ENCODE measurements at places on chromosomes 7 and 10.
A peak's percentile ranks its signal among the peaks of the same experiment; 100 is the strongest.

DNA sequence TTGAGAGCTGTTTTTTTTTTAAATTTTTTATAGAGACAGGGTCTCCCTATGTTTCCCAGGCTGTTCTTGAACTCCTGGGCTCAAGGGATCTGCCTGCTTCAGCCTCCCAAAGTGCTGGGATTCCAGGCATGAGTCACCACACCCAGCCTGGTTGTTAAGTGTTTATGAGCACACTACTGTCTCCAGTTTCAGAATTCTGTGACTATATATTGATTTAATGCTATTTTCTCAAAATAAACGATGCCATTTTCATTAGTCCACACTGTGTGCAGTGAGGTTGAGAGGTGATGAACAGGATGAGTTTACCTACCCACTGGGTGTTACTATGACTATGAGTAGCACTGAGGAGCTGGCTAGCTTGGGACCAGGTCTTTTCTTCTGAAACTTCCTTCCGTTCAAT, 110.9 kb upstream of the FAM180A start:
- DNase-seq, result no peak

DNA sequence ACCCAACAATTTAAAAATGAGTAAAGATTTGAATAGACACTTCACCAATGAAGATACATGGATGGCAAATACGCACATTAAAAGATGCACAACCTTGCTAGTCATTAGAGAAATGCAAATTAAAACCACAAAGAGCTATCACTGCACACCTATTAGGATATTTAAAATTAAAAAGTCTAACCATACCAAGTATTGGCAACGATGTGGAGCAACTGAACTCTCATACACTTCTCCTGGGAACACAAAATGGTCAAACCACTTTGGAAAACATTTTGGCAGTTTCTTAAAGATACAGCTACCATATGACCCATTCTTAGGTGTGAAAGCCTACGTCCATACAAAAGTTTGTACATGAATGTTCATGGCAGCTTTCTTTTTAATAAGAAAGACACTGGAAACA, 36.1 kb downstream of the DCLRE1C start:
- DNase-seq, result no peak

GRCh38 chr7:106978425-106979420, 65.8 kb upstream of the PRKAR2B start:
- no peak for DNase-seq

GRCh38 chr7:80481196-80481884, 30.5 kb downstream of the GNAT3 start:
- DNase-seq, result no peak

DNA sequence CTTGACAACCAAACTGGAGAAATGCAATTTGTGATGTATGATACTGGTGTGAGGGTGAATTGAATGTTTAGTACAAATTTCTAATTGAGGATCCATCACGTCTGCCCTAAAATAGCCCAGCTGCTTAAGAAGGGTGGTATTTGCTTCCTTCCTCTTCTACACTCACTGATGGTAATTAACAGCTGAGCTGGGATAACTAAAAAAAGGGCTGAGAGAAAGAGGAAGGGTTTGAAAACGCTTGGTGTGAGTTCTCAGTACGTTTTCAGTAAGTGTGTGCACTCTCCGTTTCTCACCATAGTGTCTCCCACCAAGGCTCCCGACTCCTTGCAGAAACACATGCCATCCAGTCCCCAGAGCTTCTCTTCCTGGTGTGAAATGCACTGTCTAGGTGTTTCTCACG, 54.3 kb downstream of the MAP3K8 start:
- no peak for DNase-seq

GRCh38 chr10:125093199-125093973, 67.0 kb downstream of the CTBP2 start:
- no peak for DNase-seq

- no peak for DNase-seq
These were observed 53.8 kb downstream of the TAX1BP1 start for GRCh38 chr7:27793780-27794179.

- no peak for DNase-seq
These were observed 44.0 kb downstream of the ADK start for GRCh38 chr10:74194999-74195398.

- DNase-seq, result no peak
These were observed 60.5 kb downstream of the RSU1 start for GRCh38 chr10:16756561-16757221.

DNA sequence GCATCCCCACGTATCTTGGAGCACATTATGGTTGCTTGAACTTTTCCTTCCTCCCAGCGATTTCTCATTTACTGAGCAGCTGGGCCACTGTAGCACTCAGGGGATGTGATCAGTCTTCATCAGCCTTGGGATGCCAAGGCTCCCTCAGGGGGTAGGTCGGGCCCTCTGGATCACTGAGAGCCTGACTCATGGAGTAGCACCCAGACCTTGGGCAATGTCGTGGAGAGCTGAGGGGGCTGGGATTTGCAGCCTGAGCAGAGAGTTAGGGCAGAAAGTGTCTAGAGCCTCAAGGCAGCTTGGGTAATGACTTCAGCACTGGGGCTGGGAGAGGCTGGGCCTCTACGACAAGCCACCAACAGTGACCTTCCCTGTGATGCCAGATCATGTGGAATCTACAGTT, 86.5 kb upstream of the CXCL12 start:
- no peak for DNase-seq

DNA sequence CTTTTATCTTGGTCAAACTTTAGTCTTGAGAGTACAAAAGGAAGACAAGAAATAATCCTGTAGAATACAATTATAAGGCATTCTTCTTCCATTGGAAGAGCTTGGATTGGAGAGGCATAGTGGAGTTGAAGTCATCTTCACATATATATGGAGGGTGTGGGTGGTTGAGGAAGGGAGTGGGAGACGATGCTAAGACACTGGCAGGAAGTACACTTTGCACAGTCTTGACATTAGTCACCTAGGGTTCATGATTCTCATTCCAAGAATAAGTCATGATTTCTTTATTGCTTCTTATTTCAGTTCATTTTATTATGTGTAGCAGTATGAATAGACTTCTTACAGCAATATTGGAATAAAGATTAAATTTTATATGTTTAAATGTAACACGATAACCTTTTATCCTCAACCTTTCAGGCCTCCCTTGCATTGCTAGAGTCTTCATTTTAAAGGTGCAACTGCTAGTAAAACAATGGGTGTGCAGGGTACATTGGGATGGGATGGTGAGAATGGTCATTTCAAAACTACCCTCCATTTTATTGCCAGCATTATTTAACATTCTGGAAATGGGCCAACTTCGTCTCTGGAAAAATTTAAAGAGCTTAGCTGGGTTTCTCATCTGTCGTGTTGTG, 12.3 kb upstream of the SLC26A3 start:
- no peak for DNase-seq

GRCh38 chr10:44908936-44909630, 2.1 kb upstream of the TMEM72 start:
- peak; percentile 60 for DNase-seq

GRCh38 chr10:103666087-103666761, 172.7 kb downstream of the NEURL1 start:
- DNase-seq, result peak; percentile 57

GRCh38 chr7:36021917-36022550, 131.0 kb upstream of the EEPD1 start:
- no peak for DNase-seq

DNA sequence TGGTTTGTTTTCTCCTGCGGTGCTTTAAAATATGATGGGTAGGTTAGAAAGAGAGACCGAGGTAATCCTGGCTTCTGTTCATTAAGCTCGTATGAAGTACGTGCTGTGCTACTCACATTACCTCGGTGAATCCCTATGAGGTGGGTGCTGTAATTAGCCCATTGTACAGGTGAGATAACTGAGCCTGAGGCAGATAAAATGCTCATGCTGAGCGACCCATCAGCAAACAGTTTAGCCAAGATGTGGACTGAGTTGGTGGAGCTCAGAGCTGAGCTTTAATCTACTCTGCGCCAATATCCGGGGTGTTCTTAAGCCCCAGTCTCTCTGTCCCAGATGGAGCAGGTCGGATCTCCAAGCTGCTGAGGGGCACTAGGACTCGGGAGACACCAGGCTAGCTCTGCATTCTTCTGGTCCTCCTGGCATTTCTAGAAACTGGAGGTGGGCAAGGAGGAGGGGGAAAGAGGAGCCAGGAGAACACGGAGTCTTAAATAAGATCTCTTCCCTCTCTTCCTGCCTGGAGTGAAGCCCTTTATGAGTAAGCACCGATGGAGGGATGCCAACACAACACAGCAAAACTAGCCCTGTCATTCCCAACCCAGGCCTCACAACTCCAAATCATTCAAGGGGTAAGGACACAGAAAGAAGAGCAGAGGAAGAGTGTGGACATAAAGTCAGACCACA, 458.5 kb downstream of the KCNMA1 start:
- peak; percentile 21 for DNase-seq

- no peak for DNase-seq
These were observed 82.7 kb upstream of the PDZD8 start for GRCh38 chr10:117457932-117458331.

DNA sequence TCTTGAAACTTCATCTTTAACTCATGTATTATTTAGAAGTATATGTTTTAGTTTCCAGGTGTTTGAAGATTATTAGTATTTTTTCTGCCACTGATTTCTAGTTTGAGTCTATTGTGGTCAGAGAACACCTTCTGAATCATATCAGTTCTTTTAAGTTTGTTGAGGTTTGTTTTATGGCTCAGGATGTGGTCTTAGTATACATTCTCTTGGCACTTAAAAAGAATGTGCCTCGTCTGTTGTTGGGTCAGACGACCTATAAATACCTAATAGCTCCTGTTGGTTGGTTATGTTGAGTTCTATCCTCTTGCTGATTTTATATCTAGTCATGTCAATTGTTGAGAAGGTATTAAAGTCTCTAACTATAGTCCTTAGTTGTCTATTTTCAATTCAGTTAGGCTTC, 15.9 kb downstream of the TDRD1 start:
- DNase-seq, result no peak

GRCh38 chr10:78687626-78688025, 381.1 kb upstream of the ZMIZ1 start:
- no peak for DNase-seq

DNA sequence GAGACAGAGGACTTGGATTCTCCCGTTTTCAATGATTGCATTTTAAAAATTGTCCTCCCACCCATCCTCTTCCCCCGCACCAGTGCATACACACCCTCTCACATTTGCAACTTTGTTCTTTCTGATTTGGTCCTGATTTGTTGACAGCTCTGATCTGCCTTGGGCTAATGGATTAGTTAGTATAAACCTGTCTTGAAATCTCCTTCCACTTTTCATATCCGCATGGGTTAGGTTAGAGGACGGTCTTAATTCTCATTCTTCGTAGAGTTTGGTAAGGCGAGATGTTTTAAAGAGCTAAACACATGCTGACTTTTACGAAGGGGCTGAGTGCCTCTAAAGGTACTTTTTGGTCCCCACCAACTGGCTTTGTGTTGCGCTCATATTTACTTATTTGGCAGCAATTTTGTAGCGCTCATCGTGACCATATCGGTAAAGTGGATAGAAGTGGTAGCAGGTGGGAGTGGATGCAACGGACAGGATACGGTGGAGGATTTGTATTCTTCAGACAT, 1.1 kb downstream of the AHR start:
- no peak for DNase-seq

DNA sequence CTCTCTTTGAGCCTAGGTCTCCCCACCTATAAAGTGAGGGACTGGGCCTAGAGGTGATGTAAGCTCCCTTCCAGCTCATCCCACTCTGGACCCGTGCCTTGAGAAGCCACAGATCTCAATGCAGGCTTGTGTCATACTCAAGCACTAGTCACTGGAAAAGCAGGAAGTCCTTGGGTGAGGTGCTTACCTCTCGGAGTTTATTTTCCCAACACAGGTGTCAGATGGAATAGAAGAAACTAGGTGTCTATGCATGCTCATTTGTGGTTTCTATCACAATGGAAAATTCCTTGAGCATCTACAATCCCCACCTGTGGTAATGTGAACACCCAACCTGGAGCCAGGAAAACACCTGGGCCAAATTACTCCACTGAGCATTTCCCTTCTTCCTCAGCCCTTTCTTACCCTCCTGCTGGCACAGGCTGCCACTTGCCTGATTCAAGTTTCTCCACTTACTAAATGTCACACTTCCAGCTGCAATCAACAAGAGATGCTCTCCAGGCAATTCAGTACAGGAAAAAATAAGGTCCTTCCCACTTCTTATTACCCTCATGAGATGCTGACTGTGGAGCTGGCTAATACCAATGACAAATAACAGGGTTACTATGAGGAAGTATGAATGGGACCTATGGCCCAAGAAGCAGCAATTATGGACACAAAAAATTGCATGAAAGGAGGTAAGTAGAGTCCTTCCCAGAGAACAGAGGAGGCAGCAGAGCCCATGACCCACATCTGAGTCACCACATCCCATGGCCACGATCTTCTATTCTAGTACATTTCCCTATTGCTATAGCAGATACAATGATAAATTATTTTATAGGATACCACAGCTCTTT, 13.1 kb downstream of the LSM5 start:
- no peak for DNase-seq

GRCh38 chr10:61385231-61386001, 67.8 kb downstream of the TMEM26 start:
- no peak for DNase-seq

GRCh38 chr7:56605146-56605545, 488.9 kb upstream of the NUPR2 start:
- DNase-seq, result no peak

- DNase-seq, result no peak
These were observed 152.4 kb upstream of the ADO start for GRCh38 chr10:62652114-62652513.

DNA sequence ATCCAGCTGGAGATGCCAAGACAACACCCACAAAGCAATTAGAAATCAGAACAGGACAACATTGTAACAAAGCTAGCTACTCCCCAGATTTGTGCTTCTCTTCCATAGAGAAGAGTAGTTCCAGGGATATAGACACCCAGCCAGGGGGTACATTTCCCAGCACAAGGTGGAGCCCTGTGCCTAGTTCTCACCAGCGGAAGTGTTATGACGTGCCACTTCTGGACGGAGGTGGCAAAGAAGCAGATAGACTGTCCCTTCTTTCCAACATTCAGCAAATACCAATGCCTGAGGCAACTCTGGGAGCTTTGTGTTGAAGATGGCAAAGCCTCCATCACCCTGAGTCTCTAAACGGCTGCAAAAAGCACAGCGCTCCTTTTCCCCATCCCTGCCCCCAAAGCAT, 23.4 kb upstream of the GSAP start:
- peak; percentile 44 for DNase-seq

DNA sequence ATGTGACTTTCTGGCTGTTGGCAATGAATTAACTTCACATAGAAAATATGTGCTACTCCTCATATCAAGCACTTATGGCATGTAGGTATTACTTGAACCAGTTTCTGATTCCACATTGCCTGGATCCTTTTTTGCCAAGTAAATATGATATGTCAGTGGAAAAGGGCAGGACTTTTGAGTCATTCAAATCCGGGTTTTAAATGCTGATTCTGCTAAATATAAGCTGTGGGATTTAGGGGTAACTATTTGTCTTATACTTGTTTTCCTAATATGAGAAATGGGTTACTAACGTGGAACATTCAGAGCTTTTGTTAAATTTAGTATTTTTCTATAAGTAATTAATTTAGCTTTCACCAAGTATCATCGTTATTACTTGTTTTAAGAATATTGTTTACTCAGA, 108.0 kb upstream of the HGF start:
- DNase-seq, result no peak
